Skeletal muscle cell (primary cell): ENCODE measurements at places on chromosomes 2 and 18.

DNA sequence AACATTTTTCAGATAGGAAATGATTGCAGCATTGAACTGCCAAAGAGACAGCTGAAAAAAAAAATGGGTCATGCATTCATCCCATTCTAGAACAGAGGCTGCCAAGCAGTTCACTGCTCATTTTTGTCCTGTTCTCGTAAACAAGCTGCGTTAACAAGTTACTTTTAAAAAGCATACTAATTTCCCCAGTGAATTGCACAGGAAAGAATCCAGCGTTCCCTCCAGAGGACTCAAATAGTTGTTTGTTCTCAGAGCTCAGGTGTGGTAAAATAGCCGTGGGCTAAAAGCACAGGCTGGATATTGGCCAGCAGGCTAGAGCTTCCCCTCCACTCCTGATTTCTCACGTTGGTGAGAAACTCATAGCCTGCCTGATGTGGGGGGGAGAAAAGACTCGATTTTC is 76.1 kb upstream of the AQP4 start:
- no peak for DNase-seq

DNA sequence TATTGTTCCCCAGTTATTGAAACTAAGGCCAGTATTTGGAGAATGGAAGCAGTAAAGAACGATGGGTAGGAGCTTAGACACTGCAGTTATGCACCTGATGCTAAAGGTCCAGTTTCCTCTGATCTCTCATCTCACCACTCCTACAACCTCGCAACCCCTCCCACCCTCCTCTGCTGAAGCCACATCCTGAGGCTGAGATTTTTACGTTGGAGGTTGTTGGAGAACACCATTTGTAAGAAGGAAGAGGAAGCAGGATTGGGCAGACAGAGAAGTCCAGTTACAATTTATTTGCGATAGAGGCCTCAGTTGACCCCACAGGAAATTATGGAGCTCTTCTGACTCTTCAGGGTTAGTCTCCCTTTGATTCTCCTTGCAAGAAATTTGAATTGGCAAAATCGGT is 54.3 kb upstream of the NDUFV2 start:
- no peak for DNase-seq

GRCh38 chr18:45464619-45465018 is 150.7 kb upstream of the SLC14A2 start:
- DNase-seq = no peak

GRCh38 chr2:201128933-201129505 is 13.1 kb downstream of the CFLAR start:
- DNase-seq = no peak

- DNase-seq = no peak
These were observed 46.3 kb downstream of the ATL2 start for GRCh38 chr2:38330754-38331153.

DNA sequence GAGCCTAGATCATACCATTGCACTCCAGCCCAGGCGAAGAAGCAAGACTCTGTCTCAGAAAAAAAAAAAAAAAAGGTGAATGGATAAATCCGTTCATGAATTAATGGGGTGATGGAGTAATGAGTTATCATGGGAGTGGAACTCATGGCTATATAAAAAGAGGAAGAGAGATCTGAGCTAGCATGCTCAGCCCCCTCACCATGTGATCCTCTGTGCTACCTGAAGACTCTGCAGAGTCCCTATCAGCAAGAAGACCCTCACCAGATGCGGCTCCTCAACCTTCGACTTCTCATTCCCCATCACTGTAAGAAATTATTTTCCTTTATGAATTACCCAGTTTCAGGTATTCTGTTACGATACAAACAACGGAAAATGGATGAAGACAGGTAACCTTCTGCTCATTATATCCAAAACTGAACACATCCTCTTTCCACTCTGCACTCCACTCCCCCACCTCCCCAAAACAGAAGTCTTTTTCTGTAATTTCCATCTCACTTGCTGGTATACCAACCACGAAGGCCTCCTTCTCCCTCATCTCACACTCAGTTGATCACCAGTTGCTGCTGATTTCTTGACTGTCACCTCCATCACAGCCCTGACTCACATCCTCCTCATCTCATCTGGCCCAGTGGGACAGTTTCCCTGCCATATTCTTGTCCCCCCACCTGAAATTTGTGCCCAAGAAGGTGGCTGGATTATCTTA is 8.8 kb downstream of the RETREG2 start:
- DNase-seq = no peak

DNA sequence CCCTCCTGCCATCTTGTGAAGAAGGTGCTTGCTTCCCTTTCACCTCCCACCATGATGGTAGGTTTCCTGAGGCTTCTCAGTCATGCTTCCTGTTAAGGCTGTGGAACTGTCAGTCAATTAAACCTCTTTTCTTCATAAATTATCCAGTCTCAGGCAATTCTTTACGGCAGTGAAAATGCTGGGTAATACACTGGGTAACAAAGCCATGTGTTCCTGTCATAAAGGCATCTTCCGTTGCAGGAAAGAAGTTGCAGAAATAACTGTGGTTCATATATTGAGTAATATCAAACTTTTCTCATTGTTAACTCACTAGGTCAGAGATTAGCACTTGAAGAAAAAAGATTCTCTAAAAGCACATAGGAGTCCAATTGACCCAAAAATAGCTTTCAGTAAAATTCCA is 163.9 kb upstream of the HNMT start:
- no peak for DNase-seq

DNA sequence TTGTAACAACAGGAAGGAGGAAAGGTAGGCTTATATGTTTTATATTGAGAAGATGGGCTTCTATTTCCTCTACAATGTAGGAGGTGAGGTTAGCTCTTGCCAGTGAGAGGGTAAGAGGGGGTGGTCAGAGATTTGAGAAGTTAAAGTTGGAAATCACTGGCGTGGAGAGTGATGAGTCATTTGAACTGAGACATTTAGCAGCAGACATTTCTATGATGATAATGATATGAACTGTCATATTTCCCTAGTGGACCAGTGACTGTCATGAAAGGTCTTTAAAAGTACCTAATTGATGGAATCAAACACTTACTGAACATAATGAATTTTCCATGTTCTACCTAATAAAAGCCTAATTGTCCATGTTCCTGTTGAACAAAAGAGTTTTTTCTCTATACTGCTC is 126.1 kb downstream of the FAM161A start:
- no peak for DNase-seq

DNA sequence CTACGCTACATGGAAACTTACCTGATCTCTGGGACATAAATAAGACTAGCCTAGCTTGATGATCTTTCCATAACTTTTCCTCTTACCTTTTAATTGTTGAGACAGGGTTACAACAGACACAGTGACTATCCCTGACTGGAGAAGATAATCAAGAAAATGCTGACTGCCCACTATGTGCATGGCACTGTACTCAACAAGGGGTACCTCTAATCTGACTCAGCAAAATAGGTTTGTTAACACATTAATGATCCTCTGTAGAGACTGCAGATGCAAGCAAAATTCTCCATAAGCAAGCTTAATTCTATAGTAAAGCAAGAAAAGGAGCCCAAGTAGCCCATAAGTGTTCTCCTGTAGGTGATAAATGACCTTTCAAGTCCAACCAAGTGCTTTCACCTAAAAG is 25.5 kb downstream of the ACVR1C start:
- no peak for DNase-seq

DNA sequence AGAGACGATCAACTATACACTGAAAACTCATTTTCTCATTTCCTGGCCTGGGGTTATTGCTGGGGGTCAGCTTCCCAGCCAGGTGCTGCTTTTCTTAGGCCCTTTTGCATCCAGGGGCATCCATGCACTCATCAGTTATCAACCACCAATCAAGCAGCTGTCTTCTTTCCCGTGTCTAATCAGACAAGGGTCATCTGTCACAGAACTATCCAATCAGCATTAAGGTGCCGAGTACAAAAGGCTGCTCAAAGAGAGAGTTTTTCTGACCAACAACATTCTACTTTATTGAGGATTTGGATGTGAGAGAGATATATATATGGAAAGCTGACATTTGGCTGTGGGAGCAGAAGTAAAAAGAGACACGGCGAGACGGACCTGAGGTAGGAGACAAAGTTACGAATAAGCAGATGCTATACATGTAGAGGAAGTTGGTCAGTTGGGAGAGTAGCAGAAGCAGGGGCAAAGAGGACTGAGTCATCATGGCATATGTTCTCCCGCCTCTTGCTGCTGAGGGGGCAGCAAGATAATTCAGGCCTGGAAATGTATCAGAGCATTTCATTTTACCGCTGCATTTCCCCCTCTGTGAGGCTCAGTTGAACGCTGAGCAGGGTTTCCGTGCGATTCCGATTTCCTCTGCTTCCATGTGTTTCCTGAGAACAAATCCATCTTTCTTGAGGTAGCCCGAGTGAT is 129.3 kb downstream of the NUP35 start:
- peak; percentile 10 for DNase-seq

GRCh38 chr2:177024765-177025164 is 187.8 kb upstream of the HNRNPA3 start:
- DNase-seq = no peak
